ENCODE measurements at places on chromosomes 16 and 17.

- no peak for DNase-seq
Observed at GRCh38 chr16:89620406-89620841, 7.0 kb downstream of the DPEP1 start.

DNA sequence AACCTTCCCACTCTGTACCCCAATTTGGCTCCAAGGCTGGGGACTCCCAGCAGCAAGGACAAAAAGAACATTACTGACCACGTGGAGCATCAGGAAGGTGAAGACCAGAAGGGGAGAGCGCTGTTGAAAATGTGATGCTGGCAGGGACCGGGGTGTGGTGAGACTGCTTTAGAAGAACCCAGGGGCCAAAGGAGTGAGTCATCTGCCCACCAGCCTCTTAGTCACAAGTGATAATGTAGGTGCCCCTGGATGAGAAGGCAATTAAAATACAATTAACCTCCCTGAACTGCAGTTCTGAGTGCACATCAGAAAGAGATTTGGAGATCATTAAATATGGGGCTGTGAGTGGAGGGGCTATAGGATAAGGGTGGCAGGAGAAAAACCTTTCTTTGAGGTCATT is 366.6 kb upstream of the CCL2 start:
- DNase-seq: no peak

- DNase-seq: no peak
Observed at GRCh38 chr17:68599552-68600066, 1.6 kb downstream of the FAM20A start.

DNA sequence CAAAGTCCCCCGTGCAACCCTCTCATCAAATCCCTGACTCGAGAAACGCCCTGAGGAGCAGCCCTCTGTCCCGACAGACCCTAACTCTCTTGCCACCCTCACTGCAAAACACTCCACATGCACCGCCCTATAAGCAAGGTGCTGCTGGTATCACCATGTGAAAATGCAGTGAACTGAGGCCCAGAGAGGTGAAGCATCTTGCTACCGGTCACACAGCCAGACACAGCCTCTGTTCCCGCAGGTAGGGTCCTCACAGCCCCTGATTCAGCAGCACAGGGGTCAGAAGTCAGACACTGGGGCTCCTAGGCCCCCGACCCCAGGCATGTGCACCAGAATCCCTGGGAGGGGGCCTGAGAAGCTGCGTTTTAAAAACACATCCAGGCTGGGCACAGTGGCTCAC is 1.1 kb downstream of the CIBAR2 start:
- no peak for DNase-seq

GRCh38 chr17:70945386-70945785 is 776.1 kb downstream of the KCNJ2 start:
- DNase-seq: no peak

DNA sequence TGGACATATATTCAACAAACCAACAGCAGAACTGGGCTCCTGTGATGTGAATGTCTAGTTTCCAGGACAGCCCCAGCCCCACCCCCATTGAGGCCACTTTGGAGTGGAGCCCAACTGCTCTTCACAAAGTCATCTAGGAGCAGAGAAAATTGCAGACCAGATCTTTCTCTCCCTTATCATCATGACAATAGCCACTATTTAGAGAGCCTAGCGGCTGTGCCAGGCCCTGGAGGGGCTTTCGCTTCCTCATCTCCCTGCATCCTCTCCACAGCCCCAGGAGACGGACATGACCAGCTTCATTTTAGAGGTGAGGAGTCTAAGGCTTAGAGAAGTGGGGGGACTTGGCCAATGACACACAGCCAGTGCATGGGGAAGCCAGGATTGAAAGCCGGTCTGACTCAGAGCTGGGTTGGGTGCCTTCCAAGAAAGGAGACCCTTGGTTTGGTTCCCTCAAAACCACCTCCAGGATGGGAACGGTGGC is 1.4 kb downstream of the PRSS8 start:
- DNase-seq: peak; percentile 8

DNA sequence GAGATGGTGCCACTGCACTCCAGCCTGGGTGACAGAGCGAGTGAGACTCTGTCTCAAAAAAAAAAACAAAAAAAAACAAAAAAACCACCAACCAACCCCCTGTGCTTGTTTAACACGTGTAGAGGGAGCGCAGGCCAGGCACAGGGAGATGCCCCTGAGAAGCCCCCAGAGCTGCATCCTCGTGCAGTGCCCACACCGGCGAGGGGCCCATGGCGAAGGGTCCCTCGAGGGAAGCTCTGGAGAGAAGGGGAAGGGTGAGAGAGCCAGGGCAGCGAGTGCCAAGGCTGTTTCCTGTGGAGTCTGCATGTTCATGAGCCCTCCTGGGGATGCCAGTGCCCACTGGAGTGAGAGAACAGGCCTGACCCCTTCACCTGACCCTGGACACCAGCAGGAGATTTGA is 47.8 kb upstream of the GSE1 start:
- DNase-seq: no peak

DNA sequence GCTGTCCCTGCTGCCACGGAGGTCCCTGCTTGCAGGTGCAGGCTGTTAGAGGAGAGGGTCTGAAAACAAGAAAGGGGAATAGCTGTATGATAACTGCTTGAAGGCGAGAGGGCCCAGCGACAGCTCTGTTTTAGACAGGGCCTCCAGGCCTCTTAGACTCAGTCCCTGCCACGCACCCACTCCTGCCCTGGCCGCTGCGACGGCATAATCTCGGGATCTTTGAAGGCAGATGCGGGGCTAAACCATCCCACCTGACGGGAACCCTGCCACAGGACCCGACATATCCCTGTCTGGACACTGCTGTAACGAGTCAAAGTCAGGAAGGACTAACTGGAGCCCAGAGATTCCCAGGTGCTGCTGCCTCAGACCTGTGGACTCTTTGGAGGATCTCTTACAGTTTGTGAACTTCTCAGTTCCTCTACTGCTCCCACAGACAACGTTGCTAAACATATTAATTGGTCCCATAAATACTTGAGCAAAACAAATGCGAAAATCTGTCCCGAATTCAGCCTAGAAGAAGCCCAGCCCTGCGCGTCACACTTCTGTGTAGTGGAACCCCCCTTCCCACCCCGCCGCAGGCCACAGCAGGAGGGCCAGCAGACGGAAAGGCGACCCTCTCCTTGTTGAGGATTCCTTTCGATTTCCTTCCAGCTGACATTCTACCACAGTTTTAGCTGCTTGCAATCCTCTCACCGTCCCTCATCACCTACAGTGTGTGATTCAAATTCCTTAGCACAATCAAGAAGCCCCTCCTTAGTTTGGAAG is 998 bp upstream of the TMEM11 start:
- DNase-seq: peak; percentile 50

- DNase-seq: peak; percentile 47
Observed at GRCh38 chr17:50153650-50154575, 3.4 kb upstream of the PPP1R9B start.

GRCh38 chr17:28524476-28525424 is 18.6 kb downstream of the FOXN1 start:
- DNase-seq: peak; percentile 88

GRCh38 chr17:11292491-11292890 is 51.5 kb downstream of the SHISA6 start:
- DNase-seq: no peak

- no peak for DNase-seq
Observed at GRCh38 chr16:69169051-69169450, 17.9 kb upstream of the SNTB2 start.

- DNase-seq: no peak
Observed at GRCh38 chr16:71443714-71444113, 1.9 kb upstream of the TLE7 start.

DNA sequence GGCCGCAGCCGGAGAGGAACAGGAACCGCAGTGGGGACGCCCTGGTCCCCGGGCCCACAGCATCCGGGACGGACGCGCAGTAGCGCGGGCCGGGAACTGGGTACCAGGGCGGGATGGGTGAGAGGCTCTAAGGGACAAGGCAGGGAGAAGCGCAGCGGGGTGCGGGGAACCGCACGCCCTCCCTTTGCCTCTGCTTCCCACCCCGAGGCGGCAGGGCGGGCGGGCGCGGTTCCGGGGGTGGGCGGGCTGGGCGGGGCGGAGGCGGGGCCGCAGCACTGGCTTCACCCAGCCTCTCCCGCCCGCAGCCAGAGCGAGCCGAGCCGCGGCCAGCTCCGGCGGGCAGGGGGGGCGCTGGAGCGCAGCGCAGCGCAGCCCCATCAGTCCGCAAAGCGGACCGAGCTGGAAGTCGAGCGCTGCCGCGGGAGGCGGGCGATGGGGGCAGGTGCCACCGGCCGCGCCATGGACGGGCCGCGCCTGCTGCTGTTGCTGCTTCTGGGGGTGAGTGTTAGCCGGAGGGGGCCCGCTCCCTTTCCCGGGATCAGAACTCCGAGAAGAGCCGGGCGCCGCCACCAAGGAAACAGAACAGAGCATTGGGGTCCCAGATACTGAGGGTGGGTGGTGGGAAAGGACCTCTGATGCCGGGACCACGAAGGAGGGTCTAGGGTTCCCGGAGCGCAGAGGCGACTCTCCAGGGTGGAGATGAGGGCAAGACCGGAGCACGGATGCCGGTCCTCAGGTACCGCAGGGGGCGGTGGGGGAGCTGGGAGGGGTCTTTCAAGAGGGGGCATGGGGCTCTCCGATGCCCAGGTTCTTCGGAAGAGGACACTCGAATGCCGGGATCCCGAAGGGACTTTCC is at the start of gene NGFR:
Gene NGFR (plus strand): TSS at position 308 of the 856 bp plus-strand sequence. CDS start 125 bp downstream, at position 433.
- DNase-seq: peak; percentile 44

- DNase-seq: no peak
Observed at GRCh38 chr17:30165960-30166359, 49.3 kb downstream of the NSRP1 start.

DNA sequence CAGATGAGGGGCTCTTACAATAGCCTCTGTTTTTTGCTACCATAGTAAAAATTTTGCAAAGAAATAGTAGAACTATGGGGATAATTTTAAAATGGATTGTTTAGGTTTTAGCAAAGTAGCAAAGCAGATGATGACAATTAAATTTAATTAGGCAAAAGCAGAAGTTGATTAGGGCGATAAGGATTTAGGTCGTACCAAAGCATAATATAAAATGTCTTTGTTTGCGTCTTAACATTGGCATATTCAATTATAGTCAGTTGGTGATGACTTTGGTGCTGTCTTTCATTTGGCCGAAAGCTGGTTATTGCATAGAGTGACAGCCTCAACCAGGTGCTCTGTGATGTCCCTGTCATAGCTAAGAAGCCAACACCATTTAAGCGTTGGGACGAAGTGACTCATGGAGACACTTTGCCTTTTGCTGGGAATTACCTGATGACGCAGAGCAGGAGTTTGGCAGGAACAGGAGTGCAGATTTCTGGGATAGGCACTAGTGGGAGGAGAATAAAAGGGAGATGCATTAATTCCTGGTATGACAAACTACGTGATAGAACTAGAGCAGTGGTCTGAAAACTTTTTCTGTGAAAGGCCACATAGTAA is 38.3 kb downstream of the MAP2K6 start:
- DNase-seq: no peak

DNA sequence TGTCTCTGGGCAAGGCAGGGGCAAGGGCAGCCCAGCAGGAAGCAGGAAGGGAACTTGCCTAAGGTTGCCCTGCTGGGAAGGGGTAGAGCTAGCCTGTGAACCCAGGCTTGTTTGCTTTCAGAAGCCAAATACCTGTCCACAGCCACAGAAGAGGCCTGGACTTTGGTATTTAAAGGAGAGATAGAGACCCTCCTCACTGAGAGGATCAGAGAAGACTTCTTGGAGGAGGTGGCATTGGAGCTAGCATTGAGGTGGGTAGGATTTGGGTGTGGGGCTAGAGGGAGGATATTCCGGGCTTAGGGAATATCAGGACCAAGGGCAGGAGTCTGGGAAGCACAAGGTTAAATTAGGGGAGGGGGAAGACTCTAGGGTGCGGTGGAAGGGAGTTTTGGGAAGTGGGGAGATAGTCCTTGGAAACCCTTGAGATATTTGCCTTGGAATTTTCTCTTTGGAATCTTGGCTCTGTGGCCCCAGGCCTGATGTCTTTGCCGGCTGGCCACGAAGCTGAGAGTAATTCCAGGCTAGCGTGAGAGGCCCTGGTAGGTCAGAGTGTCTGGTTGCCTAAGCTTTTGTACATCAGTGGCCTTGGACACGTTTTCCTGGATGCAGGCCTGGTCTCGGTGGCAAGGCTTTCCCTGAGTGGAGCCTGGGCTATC is 13.1 kb upstream of the ETV4 start:
- no peak for DNase-seq

DNA sequence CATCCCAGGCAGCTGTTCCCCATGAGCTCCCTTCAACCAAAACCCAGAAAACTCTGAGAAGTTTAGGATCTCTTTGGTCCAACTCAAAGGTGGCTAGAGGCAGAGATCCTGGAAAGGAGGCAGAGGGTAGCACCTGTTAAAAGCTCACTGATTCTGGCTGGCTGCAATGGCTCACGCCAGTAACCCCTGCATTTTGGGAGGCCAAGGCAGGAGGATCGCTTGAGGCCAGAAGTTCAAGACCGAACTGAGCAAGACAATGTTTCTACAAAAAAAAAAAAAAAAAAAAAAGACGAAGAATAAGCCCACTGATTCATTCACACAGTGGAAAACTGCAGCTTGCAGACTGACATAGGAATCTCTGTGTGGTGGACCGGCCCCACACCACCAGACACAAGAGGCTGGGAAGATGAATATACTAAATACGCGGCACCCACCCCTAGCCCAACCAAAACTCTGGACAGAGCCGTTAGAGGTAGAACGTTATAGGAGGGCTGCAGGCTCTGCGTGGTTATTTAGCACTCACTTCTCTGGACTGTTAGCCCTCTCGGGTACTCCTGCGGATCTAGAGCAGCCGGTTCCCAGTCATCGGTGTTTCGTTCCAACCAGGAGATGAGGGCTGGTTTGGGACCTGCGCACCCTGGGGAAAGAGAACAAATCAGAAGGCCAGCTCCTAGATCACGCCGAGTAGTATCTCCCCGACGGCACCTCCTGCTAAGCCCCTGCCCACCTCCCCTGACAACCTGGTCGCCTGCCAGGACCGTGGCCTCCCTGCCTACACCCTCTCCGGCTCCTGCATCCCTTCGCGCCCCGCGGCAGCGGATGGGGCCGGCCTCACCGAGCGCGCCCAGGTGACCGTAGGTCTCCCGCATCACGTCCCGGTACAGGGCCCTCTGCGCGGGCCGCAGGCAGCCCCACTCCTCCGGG is 925 bp downstream of the ZNF689 start:
- peak; percentile 51 for DNase-seq

DNA sequence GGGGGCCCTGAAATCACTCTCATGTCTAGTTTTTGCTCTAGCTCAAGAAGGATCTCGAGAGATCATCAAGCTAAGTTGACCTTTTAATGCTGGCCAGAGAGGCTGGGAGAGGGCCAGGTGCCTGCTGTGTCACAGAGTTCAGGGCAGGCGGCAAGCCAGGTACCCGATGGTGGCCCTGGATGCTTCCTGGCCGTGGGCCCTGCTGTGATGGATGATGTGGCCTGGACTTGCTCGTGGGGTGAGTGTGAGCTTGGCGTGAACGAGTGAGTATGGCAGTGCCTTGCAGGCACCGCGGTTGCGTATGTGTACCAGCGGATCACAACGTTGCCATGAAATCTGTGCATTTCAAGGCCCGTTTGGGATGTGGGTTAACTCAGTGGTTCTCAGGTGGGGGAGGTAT is 7.4 kb downstream of the IRF8 start:
- no peak for DNase-seq

GRCh38 chr17:29043539-29044145 is 701 bp downstream of the PIPOX start:
- no peak for DNase-seq
